Muscle of leg (tissue), 16 donors: ENCODE measurements at places on chromosomes 2 and 18. TPM values are rescaled to one million over a fixed set of nuclear protein-coding genes. Genes with fewer than 3 reads are reported as not detected.

- DNase-seq, result no peak
These were observed 749.2 kb upstream of the FSHR start for GRCh38 chr2:49903471-49903870.

DNA sequence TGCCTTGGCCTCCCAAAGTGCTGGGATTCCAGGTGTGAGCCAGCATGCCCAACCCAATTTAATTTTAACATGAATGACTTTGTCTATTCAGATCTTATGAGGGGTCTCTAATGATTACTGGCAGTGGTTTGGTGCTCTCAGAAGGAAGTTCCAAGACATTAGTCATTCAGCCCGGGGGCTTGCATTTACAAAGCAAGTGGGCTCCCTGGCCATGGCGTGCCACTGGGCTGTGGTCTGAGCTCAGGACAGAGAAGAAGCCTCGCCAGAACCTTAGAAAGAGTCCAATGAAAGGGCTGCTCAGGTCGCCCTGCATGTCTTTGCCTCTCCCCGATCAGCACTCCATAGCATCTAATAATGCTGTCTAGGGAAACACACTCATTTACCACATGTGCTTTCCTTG is 182.6 kb upstream of the CHAC2 start:
- DNase-seq, result no peak

DNA sequence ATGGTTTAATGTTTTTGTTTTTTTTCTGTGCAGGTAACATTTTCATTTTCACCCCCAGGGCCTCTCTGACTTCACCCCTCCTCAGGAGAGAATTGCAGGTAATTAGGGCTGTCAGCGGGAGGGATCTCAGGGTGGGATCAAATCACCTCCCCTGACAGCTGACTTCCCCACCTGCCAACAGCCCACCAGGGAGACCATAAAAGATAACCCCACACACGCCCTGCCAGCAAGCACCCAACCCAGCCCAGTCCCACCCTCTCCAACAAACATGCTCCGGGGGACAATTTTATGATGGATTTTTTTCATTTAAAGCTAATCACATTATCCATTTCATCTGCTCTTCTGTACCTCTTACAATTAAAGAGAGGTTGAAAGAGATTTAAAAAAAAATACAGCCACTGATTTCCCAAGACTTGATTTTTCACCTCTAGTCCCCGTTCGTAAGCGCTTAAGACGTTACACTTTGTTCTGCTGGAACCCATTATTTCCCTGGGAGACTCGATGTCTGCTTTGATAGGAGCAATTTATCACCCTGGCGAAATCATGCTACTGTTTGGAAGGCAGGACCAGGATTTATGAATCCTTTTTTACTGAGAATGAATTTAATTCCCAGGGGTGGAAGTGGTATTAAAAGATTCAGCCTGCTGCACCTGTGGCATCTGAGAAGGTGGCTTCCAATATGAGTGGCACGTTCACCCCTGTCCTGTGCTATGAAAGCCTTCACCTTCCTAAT is 232.9 kb upstream of the ID2 start:
- no peak for DNase-seq

DNA sequence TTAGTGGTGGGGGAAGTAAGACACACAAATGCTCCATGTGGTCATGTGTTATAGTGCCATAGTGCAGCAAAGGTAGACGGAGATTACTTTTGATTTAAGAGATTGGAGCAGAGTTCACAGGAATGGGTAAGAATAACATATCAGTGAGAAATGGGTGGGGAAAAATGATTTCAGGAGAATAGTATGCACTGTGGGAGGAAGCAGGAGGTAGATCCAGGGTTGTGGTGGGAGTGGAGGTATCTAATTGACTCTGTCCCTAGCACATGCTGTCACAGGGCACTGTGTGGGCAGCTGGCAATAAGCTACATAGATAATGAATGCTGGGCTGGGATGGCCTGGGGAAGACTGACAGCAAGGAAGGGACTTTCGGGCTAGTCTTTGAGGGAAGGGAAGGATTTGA is 65.3 kb downstream of the STAT1 start:
- DNase-seq, result no peak

- peak; percentile 33 for DNase-seq
These were observed 20.5 kb downstream of the GRB14 start for GRCh38 chr2:164600763-164601162.

GRCh38 chr2:215750763-215751162 is 262.6 kb downstream of the MREG start:
- peak; percentile 36 for DNase-seq

- peak; percentile 74 for DNase-seq
These were observed 1.2 kb upstream of the CHMP1B start for GRCh38 chr18:11849841-11850634.

- no peak for DNase-seq
These were observed 106.0 kb upstream of the RAB12 start for GRCh38 chr18:8503248-8503647.

DNA sequence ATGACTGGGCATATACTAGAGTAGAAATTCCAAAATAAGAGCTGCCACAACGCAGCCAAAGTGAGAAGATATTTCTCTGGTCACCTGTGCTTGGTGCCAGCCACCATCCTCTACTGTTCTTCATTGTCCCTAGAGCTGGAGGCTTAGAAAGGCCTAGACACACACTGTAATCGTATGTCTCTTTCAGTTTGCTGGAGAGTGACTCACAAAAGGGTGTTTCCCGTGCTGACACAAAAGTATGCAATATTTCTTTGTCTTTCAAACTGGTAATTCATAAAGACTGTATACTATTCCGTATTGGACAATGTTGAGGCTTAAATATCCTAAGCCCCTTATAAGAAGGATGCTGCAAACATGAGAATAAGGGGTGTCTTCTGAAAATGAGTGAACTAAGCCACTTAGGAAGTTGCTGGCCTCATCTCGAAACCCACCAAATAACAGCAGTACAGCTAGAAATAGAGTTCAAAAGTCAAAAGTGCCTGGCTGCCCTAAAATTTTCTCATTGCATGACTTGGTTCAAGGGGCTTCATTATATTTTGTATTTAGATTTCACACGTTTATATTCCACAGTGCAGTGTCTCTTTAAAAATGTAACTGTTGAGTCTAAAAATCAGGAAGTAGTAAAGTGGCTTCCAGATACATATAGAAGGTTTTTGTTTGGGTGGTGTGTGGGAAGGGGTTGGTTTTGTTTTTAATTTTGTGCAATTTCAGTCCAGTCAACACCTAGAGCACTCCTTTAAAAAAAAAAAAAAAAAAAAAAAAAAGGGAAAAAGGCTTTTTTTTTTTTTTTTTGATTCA is 601.1 kb downstream of the ARHGAP15 start:
- DNase-seq, result no peak

DNA sequence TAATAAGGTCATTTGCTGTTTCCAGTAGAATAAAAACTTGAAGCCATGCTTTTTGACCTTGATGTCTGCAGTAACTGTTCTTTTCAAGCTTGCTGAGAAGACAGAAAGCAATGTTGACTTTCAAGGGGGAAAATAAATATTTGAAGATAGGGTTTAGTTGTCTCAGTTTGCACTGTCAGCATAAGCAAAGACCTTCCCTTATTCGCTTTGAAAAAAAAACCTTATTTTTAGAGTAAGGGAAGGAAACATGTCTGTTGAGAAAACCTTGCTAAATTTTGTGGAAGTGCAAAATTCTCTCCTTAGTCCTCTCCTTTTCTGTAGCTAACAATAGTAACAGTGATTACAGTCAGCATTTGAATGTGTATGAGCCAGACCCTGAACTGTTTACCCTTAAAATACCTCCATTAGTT is 43.1 kb downstream of the MAP4K4 start:
- peak; percentile 58 for DNase-seq

GRCh38 chr18:51164342-51164741 is 33.1 kb downstream of the MEX3C start:
- no peak for DNase-seq

GRCh38 chr18:72819050-72819449 is 48.7 kb downstream of the NETO1 start:
- no peak for DNase-seq

GRCh38 chr2:201879996-201880395 is 73.7 kb downstream of the CDK15 start:
- DNase-seq, result no peak

GRCh38 chr2:88857951-88858411 is 166.5 kb downstream of the RPIA start:
- peak; percentile 66 for DNase-seq

GRCh38 chr2:172426635-172427255 is 641 bp upstream of the ITGA6 start:
- DNase-seq, result no peak

DNA sequence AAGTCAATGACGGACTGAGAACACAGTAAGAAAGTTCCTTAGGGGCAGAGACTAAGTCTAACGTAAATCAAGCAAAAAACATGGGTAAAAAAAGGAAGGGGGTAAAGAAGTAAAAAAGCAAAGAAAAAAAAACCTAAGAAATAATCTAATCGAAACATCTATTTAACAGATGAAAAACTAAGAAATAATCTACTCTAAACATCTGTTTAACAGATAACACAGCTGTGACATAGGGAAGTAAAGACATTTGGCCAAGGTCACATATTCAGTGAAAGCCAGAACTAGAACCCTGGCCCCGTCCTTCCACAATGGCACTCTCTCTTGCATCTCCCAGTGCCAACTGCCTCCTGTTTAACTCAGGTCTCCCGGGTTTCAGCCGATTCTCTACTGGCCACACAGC is 48.1 kb downstream of the PSD4 start:
- no peak for DNase-seq

DNA sequence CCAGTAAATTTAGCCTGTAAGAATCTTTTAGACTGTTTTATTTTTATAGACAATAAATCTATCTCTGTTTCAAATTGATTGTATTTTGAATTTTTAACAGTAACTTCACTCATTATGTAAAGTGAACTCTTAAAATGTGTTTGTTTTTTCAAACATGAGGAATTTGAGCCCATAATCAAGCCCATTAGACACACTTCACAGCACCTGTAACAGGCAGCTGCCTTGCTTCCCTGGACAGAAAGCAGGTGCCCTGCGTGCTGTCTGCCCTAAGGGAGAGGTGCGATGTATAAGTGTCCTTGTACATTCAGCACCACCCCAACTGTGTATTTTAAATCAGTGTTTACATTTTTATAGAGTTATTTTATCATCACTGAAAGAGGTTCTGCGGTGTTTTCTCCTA is 186.5 kb upstream of the TPO start:
- no peak for DNase-seq

GRCh38 chr2:138113871-138114525 is 149.7 kb downstream of the HNMT start:
- no peak for DNase-seq

DNA sequence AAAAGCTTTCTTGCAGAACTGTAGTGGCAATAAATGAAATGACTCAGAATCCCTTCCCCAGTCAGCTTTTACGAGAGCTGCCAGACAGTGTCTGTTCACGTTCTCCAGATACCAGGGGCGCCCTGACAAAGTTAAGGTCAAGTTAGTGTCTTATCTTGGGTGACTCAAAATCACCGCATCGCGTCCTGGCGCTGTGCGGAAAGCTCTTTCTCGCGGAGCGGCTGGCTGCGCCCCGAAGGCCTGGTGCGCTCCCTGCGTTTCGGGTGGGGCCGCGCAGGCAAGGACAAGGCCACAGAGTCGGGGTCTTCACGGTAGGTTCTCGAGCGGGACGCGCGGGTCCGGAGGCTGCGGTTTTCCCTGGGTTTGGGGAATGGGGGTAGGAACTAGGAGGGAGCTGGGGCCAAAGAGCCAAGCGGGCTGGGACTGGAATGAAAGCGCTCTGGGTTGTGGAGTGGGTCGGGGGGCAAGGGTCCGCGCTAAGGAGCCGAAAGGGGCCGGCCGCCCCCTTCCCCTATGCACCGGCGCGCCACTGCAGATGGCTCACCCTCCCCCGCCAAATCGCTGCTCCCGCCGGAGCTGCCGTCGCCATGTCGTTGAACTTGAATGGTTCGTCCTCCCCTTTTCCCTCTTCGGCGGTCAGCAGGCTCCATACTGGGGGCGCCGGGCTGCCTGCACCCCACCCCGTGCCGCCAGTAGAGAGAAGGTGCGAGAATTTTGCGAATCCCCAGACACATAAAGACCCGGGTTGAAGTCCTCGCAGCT is 2.6 kb upstream of the HOXD11 start:
- DNase-seq, result no peak

DNA sequence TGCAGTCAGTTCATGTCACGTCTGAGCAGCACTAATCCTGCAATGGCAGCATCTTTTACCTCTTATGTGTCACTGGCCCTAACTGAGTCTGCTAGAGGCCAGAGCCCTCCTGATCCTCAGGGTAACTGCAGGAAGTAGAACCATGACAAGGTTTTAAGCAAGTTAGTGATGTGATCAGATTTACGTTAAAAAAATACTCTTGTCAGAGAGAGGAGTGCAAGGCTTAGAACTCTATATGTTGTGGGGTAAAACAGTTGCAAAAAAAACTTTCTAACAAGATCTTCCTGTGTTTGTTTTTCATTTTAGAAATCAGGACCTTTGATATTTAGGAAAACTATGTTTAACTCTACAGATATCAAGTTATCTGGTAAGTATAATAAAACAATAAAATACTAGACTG is 4.6 kb downstream of the TMEM87B start:
- no peak for DNase-seq

DNA sequence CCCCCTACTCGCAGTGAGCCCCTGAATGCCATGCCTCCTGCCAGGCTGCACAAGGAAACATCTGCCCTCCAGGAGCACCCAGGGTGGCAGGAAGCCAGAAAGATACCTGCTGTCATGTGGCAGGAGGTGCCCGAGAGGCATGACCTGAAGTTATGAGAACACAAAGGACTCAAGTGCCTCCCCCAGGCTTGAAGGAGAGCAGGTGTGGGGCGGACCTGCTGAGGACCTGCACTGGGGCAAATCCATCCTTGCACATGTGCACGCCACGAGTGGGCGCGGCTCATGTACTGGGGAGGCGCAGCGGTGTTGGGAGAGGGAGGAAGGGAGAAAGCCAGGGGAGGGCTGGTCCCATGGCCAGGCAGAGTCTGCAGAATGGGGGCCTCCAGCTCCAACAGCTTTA is 26.9 kb downstream of the SDC1 start:
- DNase-seq, result no peak

- peak; percentile 74 for DNase-seq
These were observed 434.4 kb downstream of the TNS1 start for GRCh38 chr2:217568289-217568971.

Gene STAM2
- polyA plus RNA-seq, result 21.3 TPM

Gene ANKAR
- 7.4 TPM for polyA plus RNA-seq

Gene RGPD3
- 0.16 TPM for polyA plus RNA-seq

Gene CTLA4
- not detected for polyA plus RNA-seq

Gene TEX261
- 33.6 TPM for polyA plus RNA-seq

Gene NYAP2
- 0.82 TPM for polyA plus RNA-seq

Gene MGAT4A
- 4.3 TPM for polyA plus RNA-seq

Gene CDKL4
- 0.29 TPM for polyA plus RNA-seq

Gene TMEM169
- polyA plus RNA-seq, result 3.9 TPM

Gene DPYSL5
- polyA plus RNA-seq, result 22.0 TPM
